ENCODE measurements at places on chromosomes 2 and 18.

- DNase-seq = no peak
Measured at GRCh38 chr2:144430722-144431391, 89.1 kb downstream of the ZEB2 start.

DNA sequence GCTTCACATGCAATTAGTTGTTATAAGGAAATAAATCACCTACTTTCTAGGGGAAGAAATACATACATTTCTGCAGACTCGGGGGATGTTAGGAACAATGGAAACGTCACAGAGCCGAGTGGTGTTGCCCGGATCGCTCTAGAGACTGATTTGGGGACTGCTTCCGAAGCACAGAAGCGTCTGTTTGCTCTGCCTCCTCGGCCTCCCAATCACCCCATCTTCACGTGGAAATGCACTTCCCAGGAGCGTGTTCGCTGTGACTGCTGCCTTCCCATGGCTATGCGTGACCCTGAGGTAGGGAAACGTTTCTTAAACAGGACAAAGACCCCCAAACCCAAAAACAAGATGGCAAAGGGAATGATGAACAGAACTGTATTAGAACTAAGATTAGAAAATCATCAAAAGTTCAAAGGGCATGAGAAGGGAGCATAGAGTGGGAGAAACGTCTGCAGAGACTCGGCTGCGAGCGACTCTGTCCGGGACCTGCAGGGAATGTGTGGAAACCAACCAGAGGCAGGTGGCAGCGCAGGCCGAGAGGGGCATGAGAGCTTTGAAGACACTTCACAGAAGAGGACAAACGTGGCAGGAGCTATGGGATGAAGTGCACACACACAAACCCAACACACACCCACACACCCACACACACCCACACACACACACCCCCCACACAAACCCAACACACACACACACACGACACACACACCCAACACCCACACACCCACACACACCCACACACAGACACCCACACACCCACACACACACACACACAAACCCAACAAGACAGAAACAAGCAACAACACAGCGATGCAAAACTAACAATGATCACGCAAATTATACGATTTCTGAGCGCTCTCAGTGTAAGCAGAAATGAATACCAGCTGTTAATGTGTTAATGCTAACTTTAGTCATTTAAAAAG is 41.3 kb downstream of the RTP5 start:
- DNase-seq = no peak

GRCh38 chr2:219269362-219270054 is 9.7 kb upstream of the DNAJB2 start:
- DNase-seq = no peak

- DNase-seq = no peak
Measured at GRCh38 chr2:104468846-104469245, 385.1 kb upstream of the POU3F3 start.

GRCh38 chr2:238771218-238771617 is 76.7 kb upstream of the TWIST2 start:
- DNase-seq = no peak

DNA sequence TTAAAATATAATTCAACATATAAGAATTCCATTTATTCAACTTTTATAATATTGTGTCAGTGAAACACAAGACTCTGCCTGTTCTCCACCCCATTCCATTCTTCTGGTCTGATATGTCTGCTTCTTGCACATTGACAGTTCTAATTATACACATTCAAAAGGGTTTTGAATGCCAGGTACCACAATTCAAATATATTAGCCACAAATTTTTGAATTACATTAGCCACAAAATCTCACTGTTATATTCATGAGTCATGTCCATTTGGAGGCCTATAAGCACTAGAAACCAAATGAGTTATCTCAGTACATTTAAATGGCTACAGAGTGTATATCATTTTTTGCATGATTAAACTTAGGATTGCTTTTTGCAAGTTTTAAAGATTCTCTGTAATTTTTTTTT is 72.1 kb downstream of the CCDC150 start:
- DNase-seq = no peak

GRCh38 chr2:219358170-219359075 is 25.9 kb upstream of the RESP18 start:
- no peak for DNase-seq

- no peak for DNase-seq
Measured at GRCh38 chr18:35736696-35737095, 155.2 kb downstream of the GALNT1 start.

Measured in activated CD4-positive, alpha-beta T cell treated with anti-CD3 and anti-CD28 coated beads, Interleukin-2, amount 50 U/mL, for 24 hours (primary cell).